Activated naive CD4-positive, alpha-beta T cell (primary cell): ENCODE measurements at places on chromosomes 7 and 10.

GRCh38 chr7:12699299-12699698, 11.9 kb downstream of the ARL4A start:
- no peak for DNase-seq

DNA sequence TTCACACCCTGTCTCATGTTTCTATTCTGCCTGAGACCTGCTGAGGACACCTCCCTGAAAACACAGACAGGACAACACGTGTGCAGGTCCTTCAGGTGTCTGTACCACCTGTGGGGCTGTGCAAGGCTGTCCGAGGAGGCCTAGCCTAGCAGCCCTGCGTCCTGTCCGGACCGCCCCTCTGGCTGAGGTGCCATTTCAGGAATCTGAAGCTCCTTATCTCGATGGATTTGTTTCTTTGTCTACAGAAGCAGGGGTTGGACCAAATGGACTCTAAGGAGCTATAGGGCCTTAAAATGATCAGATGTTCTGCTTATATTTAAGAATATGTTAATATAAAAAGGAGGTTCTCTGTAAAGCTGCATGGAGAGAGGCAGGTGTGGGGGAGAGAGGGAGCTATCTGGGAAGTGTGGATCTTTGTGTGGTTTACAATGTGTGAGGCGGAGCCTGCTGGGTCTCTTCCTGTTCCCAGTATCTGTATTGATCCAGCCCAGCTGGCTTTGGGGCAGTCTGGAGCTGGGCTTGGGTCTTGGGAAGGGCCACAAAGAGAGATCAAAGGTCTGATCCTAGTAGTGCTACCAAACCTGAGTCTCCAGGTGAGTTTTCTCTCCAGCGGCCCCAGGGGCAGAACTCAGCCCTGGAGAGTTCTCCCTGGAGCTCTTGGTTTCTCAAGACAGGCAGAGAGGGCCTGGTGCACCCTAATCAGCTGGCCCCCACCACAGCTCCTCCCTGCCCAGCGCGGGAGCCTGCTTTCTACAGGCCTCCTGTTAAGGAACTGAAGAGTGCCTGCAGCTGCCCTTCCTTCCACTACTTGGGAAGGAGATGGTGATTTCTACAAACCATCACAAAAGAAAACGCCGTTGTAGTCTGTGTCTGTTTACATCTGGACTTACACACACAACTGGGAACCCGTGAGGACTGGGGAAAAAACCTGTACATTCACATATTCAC, 3.4 kb upstream of the MNX1 start:
- no peak for DNase-seq

GRCh38 chr7:20395104-20395503, 64.4 kb downstream of the ITGB8 start:
- no peak for DNase-seq

- no peak for DNase-seq
These were observed 198.0 kb upstream of the MKI67 start for GRCh38 chr10:128324058-128324827.

DNA sequence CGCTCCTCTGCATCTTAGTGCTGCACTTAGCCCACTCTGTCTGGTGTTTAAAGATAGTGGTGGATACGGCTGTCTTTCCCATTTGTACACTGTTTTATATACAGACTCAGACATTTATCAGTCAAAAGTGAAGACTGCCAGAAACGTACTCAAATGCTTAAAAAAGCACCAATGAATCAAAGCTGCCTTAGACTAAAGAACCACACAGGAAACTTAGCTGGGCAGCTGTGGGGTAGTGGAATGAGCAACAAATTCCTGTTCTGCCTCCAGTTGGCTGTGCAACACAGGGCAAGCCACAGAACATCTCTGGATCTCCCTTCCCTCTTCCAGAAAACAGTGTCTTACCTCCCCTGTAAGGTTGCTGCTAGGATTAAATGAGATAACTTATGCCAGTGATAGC, 76.0 kb downstream of the ATXN7L1 start:
- DNase-seq, result no peak

DNA sequence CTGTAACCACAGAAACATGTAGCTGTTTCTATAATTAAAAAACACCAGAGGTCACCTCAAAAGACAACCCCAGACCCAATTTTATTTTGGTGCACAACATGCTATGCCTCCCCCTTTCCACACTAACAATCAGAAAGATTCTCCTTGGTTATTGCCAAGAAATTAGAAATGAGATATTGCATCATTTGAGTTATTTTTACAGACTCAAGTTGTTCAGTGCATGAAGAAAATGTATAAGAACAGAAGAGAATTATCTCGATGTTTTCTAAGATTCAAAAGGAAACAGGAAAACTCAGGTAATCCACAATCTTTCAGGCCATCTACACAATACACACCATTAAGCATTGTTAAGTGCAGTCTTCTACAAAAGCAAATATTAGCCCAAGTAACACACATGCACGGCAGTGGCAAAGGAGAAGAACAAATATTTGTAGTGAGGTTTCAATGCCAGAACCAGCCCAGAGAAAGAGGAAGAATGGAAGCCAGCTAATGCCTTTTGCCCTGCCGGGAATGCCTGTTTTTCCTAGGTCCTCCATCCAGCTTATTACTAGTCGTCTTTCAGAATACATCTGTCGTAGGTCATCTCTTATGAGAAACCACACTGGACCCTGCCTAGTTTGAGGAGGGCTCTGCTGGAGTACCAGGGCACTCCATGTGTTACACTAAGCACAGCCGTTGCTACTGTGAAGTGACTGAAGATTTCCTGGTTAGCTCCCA, 67.6 kb upstream of the C1GALT1 start:
- DNase-seq, result no peak

- DNase-seq, result no peak
These were observed 53.2 kb downstream of the NPY start for GRCh38 chr7:24337180-24337579.
